Vagina (tissue), 2 donors: ENCODE measurements at places on chromosomes 5 and 9. TPM values are rescaled to one million over a fixed set of nuclear protein-coding genes. Genes with fewer than 3 reads are reported as not detected.

DNA sequence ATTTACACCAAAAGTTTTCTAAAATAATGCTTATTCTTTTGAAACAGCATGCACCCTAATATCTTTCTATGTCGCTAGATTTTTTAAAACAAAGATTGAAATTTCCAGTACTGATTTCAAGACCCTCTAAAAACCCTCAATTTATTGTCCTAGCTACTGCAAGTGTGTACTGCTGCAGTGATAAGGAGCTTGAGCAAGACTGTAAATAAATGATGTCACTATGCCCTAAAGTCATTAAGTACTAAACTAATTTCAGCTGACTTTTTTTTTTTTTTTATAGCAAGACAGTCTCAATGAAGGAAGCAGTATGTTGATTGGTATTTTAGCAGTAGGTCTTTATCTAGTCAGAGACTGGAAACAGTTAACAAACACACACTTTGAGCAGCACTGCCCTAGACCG is 12.2 kb upstream of the MIER3 start:
- H3K4me1 ChIP-seq = no peaks in the 10 kb centered on the region
- H3K27ac ChIP-seq = no peak overlapping the region
- H3K4me3 ChIP-seq = no peak overlapping the region
- no peaks in the 10 kb centered on the region for H3K27me3 ChIP-seq

DNA sequence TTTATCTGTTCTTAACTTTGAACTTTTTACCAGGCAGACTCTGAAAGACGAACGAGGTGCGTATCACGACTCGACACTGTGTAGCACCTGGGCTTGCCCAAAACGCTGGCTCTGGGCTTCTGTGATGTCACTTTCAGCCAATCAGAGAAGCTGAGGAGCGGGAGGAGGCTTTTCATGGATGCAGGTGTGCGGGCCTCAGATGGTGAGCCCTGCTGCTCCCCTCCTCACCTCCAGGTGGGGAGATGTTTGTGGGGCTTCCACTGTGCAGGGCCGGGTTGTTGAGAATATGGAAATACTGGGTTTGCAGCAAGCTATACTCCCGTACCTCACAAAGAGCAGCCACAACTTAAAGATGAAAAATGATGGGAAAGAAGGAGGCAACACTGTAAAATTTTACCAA is 246.3 kb downstream of the IRX2 start:
- H3K27ac ChIP-seq = no peak overlapping the region
- H3K4me3 ChIP-seq = no peak overlapping the region
- no peaks in the 10 kb centered on the region for H3K36me3 ChIP-seq
- H3K4me1 ChIP-seq = no peaks in the 10 kb centered on the region

Gene SRD5A1
- total RNA-seq = 45.4 TPM

GRCh38 chr5:103375863-103376591 is 117.5 kb downstream of the MACIR start:
- no peaks in the 10 kb centered on the region for H3K27me3 ChIP-seq
- DNase-seq = no peak
- H3K4me3 ChIP-seq = no peak overlapping the region
- H3K27ac ChIP-seq = no peak overlapping the region

DNA sequence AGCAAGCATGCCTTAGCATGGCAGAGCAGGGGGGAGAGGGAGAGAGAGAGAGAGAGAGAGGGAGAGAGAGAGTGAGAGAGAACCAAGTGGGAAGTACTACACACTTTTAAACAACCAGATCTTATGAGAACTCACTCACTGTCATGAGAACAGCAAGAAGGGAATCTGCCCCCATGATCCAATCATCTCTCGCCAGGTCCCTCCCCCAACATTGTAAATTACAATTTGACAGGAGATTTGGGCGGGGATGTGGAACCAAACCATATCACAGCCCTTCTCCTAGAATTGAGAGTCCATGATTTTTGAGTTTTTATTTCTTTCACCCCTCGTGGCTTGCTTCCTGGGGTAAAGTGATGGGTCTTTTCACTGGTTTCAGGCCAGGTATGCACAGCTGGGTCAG is 98.8 kb downstream of the DOCK2 start:
- no peaks in the 10 kb centered on the region for H3K4me1 ChIP-seq
- H3K36me3 ChIP-seq = no peaks in the 10 kb centered on the region
- H3K27me3 ChIP-seq = no peaks in the 10 kb centered on the region
- no peak overlapping the region for H3K27ac ChIP-seq

Gene TTLL11
- total RNA-seq = 11.0 TPM

DNA sequence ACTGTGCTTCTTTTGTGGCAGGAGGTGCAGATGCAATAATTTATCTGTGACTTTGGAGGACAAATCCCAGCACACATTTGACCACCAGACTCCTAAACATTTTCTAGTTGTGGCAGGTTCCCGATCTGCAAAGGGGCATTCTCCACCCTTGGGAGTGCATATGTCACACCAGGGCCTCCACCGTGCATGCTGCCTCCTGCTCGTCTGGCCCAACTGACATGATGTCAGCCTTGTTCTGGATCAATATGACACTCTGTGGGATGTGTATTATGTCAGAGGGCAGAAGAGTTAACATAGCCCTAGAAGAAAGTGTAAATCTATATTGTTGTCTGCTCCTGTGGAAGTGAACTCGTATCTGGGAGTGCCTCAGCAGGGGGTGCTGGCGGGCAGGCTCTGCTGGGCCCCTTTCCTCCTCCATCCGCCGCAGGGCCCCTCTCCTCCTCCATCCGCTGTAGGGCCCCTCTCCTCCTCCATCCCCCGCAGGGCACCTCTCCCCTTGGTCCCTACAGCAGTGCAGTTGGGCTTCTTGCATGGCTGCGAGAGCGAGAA is 97.7 kb upstream of the PPP1R26 start:
- H3K27me3 ChIP-seq = no peaks in the 10 kb centered on the region
- H3K4me3 ChIP-seq = no peak overlapping the region
- no peaks in the 10 kb centered on the region for H3K36me3 ChIP-seq

- DNase-seq = peak; percentile 69
- H3K36me3 ChIP-seq = no peaks in the 10 kb centered on the region
These were observed 63.8 kb downstream of the ANGPTL2 start for GRCh38 chr9:127058645-127059021.

- DNase-seq = peak; percentile 90
- peaks cover 26% of the 10 kb centered on the region for H3K4me1 ChIP-seq
- H3K4me3 ChIP-seq = no peak overlapping the region
- H3K36me3 ChIP-seq = no peaks in the 10 kb centered on the region
These were observed 3.0 kb downstream of the FGF18 start for GRCh38 chr5:171422495-171422894.

GRCh38 chr9:91884696-91885687 is 65.0 kb downstream of the ROR2 start:
- H3K36me3 ChIP-seq = no peaks in the 10 kb centered on the region
- DNase-seq = no peak
- H3K4me1 ChIP-seq = peaks cover 45% of the 10 kb centered on the region
- H3K4me3 ChIP-seq = no peak overlapping the region

Gene ADRA1B
- total RNA-seq = 0.74 TPM

Gene FUT7
- total RNA-seq = not detected

Gene MAP1B
- 386 TPM for total RNA-seq

- no peak overlapping the region for H3K27ac ChIP-seq
- DNase-seq = no peak
- no peak overlapping the region for H3K4me3 ChIP-seq
- H3K27me3 ChIP-seq = no peaks in the 10 kb centered on the region
- H3K4me1 ChIP-seq = no peaks in the 10 kb centered on the region
These were observed 51.4 kb downstream of the RFK start for GRCh38 chr9:76342858-76343257.

DNA sequence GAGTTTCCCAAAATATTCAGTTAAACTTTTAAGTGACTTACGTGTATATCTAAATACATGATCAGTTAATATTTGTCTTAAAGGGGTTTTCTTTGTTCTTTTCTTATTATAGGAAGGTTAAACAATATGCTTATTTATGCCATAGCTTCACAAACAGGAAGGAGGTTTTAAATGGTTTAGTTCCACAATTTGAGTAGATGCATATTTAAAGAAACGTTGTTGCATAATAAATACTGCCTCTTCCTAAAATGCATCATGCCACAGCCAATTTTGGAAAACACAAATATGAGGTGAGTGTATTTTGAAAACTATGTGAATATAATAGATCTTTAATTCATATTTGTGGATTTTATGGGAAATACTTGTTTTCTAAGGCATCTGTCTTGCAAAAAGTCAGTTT is 2.5 kb upstream of the ADRB2 start:
- peaks cover 25% of the 10 kb centered on the region for H3K4me1 ChIP-seq
- no peak for DNase-seq
- H3K27ac ChIP-seq = no peak overlapping the region
- no peaks in the 10 kb centered on the region for H3K27me3 ChIP-seq
- no peaks in the 10 kb centered on the region for H3K36me3 ChIP-seq
- no peak overlapping the region for H3K4me3 ChIP-seq

DNA sequence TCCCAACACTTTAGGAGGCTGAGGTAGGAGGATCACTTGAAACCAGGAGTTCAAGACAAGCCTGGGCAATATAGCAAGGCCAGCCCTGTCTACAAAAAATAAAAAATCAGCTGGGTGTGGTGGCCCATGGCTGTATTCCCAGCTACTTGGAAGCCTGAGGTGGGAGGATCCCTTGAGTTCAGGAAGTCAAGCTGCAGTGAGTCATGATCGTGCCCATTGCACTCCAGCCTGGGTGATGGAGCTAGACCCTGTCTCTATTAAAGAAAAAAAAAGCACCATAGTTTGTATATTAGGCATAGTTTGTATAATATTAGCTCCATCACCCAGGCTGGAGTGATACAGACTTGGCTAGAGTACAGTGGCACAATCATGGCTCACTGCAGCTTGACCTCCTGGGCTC is 9.6 kb upstream of the NME5 start:
- H3K4me3 ChIP-seq = no peak overlapping the region
- DNase-seq = no peak
- no peaks in the 10 kb centered on the region for H3K4me1 ChIP-seq
- H3K27me3 ChIP-seq = no peaks in the 10 kb centered on the region
- no peak overlapping the region for H3K27ac ChIP-seq
- no peaks in the 10 kb centered on the region for H3K36me3 ChIP-seq

Gene AGXT2
- total RNA-seq = not detected

Gene PTGS1
- 12.0 TPM for total RNA-seq

Gene BTNL8
- total RNA-seq = not detected

- DNase-seq = no peak
- H3K4me1 ChIP-seq = peaks cover 15% of the 10 kb centered on the region
- no peaks in the 10 kb centered on the region for H3K27me3 ChIP-seq
- peak overlapping the region; percentile 31 for H3K27ac ChIP-seq
- H3K4me3 ChIP-seq = peak overlapping the region; percentile 44
- H3K36me3 ChIP-seq = no peaks in the 10 kb centered on the region
These were observed 157.0 kb upstream of the RASEF start for GRCh38 chr9:83219924-83220438.

GRCh38 chr9:119289740-119290433 is 79.3 kb downstream of the BRINP1 start:
- peaks cover 2% of the 10 kb centered on the region for H3K4me1 ChIP-seq
- no peak overlapping the region for H3K27ac ChIP-seq
- no peak overlapping the region for H3K4me3 ChIP-seq

DNA sequence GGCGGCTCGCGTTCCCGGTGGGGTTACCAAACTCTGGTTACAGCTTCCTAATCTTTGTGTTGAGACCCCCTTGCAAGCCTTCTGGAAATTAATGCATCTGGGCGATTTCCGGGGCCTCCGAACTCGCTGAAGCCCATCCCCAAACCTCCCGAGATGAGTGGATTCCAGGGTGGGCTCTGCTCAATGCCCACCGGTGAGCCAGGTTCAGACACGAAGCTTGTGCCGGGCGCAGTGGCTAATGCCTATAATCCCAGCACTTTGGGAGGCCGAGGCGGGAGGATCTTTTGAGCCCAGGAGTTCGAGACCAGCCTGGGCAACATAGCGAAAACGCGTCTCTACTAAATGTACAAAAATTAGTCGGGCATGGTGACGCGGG is 356 bp upstream of the HACD4 start:
- H3K27me3 ChIP-seq = no peaks in the 10 kb centered on the region
- no peaks in the 10 kb centered on the region for H3K36me3 ChIP-seq
- H3K4me1 ChIP-seq = peaks cover 16% of the 10 kb centered on the region
- no peak for DNase-seq

DNA sequence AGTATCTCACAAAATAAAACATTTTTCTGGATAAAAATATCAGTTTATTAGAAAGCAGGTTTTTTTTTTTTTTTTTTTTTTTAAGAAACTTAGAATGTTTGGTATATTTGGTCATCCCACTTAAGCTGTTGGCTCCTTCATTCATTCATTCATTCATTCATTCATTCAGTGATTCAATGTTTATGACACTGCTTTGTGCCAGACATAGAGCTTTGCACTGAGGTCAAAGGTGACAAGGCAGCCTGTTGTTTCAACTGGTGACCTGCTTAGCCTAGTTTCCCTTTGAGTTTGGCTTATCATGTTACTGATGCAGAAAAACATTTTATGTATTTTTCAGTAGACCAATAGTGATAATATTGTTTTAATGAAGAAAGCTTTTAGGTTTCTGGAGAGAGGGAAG is 23.5 kb downstream of the CPEB4 start:
- H3K36me3 ChIP-seq = peaks cover 8% of the 10 kb centered on the region
- H3K27me3 ChIP-seq = no peaks in the 10 kb centered on the region
- H3K4me3 ChIP-seq = no peak overlapping the region
- H3K27ac ChIP-seq = no peak overlapping the region
- no peak for DNase-seq
- H3K4me1 ChIP-seq = peaks cover 18% of the 10 kb centered on the region

Gene NAIF1
- 13.3 TPM for total RNA-seq

DNA sequence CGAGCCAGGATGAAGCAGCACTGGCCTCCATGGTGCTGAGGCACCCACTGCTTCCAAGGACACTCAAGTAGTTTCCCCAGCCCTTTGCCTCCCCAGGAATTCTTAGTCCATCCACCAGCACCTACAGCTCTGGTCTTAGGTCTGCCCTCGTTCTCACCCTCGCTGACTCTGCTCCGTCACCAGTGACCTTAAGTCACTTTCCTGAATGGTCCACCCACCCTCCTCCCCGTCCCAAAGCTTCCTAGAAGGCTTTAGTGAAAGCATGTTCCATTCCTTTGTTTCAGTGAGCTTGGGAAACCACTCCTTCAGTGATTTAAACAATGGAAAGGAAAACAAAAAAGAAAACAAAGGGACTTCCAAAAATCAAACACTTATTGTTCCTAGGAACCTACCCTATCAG is 54.6 kb upstream of the MAP3K1 start:
- no peak for DNase-seq
- no peaks in the 10 kb centered on the region for H3K27me3 ChIP-seq
- no peaks in the 10 kb centered on the region for H3K4me1 ChIP-seq
- no peak overlapping the region for H3K4me3 ChIP-seq
- H3K36me3 ChIP-seq = no peaks in the 10 kb centered on the region
